ENCODE measurements at places on chromosomes 16 and 17. TPM values are rescaled to one million over a fixed set of nuclear protein-coding genes. Genes with fewer than 3 reads are reported as not detected.
A peak's percentile ranks its signal among the peaks of the same experiment; 100 is the strongest.

DNA sequence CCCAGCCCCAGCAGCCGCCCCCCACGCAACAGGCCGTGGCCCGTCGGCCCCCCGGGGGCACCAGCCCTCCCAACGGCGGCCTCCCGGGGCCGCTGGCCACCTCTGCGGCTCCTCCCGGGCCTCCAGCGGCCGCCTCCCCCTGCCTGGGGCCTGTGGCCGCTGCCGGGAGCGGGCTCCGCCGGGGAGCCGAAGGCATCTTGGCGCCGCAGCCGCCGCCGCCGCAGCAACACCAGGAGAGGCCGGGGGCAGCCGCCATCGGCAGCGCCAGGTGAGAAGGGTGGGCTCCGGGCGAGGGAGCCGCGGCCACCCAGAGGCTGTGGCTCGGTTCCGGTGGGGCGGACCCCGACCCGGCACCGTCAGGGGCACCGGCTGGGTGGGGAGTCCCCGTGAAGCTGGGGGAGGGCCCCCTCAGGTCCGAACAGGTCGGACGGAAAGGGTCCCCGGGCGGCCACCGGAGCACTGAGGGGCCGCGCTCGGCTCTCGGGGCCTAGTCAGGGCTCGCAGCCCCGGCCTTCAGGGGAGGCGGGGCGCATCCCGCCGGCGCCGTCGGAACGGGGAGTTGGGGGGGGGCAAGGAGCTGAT, 583 bp downstream of the ATXN2L start:
- DNase-seq: no peak

DNA sequence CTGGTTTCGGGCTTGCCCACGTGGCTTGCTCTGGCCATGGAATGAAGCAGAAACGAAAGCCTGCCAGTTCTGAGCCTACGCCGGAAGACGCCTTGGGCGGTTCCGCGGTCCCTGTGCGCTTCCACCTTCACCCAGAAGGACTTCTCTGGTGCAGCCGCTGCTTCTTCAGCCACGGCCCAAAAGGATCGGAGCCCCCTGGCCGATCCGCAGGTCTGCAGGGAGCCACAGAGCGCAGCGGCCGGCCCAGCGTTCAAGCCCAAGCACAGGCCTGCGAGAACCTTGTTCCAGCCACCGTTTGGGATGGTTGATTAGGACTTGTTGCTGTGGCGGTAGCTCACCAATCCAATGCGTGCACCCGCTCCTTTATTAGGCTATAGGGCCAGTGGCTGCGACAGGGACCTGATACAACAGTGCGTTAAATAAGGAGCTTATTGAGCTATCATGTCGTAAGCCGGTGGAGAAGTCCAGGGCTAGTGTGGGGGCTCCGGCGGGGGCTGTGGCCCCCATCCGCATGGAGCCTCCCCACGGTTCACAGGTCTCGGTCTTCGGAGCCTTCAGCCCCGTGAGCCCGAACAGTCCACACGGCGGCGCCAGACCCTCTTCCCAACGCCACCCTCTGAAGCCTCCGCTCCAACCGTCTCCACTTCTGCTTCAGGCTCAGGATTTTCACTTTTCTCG, 10.2 kb upstream of the MPP2 start:
- DNase-seq: peak; percentile 67

DNA sequence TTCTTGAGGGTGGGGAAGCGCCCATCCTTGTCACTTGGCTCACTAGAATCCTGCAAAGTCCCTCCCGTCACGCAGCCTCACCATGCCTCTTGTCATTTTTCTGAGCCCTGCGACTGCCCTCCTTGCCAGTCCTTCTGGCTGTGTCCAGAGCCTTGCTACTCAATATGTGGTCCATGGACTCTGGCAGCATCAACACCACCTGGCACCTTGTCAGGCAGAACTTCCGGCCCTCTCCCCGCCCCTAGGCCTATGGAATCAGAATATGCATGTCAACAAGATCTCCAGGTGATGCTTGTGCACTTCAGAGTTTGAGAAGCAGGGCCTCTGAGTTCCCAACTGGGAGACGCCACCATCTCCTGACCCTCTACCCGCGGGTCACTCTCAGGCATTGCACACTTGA, 12.1 kb downstream of the PIMREG start:
- DNase-seq: no peak

GRCh38 chr17:57275071-57275764, 18.9 kb downstream of the MSI2 start:
- no peak for DNase-seq

Gene CBLN1
- 5.0 TPM for total RNA-seq

Gene OR1A1
- not detected for total RNA-seq

Measured in right cardiac atrium (tissue), 5 donors.